ENCODE measurements at places on chromosomes 6 and 20.

DNA sequence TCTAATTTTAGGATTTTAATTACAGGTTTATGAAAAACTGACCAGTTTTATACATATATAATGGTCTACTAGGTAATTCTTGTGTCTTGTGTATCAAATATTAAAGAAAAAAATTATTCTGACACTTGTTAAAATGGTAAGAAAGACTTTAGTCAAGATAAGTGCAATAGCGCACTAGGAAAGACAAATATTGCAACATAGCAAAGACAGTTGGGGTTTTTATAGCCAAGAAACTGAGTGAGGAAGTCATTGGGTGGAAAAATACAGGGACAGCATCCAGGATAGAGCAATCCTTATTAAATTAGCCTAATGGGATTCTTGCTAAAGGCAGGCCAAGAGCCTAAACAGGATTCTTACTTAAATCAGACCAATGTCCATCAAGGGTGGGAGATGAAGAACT lies 71.1 kb downstream of the ROS1 start:
- no peak for DNase-seq

DNA sequence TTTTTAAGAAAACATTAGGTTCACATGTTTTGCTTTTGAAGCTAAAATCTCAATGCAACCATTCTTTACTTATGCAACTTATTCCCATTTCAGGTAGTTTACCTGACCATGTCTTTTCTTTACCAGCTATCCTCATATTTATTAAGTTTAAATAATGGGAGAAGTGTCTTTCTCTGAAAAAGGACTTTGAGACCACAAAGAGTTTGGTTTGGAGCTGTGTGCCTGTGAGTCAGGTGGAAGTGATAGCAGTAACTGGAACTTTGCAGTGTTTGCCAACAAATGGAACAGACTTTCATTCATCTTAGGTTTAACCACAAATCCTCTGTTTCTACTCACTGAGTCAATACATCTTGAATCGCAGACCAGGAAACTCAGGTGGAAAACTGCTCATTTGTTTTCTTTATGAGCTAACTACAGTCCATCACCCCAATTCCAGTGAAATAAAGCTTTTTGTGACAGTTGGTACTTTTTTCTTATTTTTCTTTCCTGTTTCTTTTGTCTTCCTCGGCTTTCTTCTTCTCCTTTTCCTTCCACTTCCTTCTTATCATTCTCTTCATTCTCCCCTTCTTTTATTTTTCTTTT lies 148.3 kb upstream of the RIN2 start:
- no peak for DNase-seq

DNA sequence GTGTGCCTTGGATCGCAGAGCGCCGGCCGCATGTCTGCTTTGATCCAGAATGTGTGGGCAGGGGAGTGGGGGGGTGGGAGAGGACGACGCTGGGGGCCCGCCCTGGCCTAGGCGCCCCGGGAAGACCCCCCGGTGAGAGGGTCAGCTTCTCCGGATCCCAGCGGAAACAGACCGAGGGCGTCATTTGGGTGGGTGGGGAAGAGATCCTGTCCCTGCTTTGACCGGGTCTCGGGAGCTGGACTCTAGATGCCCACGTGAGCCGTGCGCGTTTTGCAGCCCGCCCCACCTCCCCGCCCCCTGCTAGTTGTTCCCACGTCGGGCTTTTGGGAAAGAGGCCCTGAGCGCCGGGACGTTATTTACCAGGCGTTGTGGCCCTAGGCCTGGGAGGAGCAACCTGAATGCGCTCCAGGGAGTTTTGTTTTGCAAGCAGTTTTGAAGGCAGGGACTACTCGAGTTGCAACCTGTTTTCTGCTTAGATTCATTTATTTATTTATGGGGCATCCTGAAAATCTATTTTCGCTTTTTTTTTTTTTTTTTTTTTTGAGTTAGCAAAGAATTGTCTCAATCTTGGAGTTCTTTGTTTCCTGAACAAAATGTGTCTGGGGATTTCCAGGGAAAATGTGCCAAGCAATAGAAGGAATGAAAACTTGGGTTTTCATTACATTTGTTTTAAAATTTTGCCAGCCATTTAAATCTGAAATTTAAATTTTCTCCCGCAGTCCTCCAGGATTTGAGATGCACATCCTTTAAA lies 1.6 kb downstream of the DSP start:
- DNase-seq: peak; percentile 33

GRCh38 chr6:15264902-15265761 lies 19.3 kb downstream of the JARID2 start:
- no peak for DNase-seq

GRCh38 chr20:34517114-34517505 lies 888 bp downstream of the DYNLRB1 start:
- DNase-seq: peak; percentile 20

DNA sequence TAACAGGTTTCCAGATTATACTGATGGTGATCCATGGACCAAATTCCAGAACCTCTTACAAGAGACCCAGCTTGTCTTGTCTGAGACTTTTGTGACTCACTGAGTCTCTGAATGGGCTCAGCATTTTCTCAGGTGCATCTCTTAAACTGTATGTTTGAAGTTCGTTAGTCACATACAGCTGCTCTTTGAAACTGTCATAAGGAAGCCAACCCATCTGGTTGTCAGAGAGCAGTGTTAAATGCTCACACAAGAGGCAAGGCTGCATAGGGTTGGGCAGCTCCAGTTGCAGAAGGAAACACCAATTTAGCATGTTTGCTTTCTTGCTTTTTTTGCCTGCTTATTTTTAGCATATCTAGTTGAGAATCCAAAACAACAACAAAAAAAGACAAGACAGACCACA lies 47.1 kb downstream of the TRIM27 start:
- DNase-seq: no peak

GRCh38 chr20:7879883-7880282 lies 60.4 kb downstream of the HAO1 start:
- no peak for DNase-seq

- DNase-seq: no peak
Measured at GRCh38 chr6:70315079-70315751, 12.3 kb upstream of the COL9A1 start.

DNA sequence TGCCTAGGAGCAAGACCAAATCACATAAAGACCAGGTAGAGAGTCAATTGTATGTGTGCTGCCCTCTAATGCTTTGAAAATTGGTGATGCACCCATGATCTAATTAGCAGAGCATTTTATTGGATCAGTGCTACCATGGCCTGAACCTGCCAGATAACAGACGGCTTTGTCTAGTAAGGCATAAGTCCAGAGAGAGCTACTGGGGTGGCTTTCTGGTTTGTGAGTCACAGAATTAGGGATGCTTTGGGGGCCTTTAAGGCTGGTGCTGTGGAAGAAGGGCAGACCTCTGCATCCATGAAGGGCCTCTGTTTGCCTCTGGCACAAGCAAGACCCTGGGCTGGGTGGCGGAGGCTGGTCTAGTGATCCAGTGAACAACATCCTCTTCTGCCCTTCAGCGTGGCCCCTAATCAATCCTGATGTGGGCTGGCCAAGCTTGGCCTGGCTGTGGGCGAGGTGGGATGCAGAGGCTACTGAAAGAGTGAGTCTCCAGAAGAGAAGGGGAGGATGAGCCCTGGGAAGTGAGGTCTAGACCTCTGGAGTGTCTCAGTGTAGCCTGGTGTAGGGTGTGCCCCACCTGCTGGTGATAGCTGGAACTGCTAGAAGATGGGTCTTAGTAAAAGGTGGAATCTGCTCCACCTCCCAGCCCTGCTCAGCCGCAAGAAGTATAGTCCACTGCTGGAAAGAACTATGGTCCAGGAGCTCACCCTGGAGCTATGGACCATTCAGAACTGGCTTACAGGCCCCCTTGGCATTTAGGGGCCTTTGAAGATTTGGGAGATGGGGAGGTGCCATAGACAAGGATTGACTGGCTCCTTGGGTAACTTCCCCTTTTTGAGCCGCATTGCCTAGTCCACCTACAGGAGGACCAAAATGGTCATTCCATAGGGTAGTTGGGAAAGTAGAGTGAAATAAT lies 36.7 kb upstream of the AAR2 start:
- peak; percentile 83 for DNase-seq

DNA sequence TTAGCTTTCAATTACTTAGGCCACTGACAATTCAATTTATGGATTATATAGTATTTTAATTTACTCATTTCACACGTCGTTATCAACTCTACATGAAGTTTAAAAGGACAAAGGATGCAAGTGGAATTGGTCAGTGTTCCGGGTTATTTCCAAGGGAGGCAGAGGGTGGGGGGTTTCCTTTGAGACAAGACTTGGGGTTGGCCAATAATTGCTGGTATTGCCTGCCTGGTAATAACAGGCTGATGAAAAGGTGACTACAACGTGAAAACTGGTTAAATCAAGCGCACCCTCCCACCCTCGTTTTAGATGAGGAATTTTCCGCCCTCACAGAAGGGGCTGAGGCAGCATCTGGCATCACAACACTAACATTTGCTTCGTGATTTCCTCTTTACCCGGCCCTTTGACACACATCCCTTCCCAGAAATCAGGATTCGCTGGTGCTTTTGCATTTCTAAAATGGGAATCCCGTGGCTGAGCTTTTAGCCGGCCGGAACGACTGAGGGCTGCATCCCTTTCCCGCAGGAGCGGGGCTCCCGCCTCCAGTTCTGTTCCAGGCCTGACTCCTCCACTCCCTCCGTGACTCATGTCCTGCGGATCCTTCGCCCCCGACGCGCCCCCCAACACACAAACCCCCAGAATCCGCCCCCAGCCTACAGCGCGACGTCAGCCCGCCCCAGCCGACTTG lies 999 bp upstream of the PIM1 start:
- no peak for DNase-seq

- peak; percentile 59 for DNase-seq
Measured at GRCh38 chr6:107491138-107491609, 1.3 kb downstream of the SOBP start.

DNA sequence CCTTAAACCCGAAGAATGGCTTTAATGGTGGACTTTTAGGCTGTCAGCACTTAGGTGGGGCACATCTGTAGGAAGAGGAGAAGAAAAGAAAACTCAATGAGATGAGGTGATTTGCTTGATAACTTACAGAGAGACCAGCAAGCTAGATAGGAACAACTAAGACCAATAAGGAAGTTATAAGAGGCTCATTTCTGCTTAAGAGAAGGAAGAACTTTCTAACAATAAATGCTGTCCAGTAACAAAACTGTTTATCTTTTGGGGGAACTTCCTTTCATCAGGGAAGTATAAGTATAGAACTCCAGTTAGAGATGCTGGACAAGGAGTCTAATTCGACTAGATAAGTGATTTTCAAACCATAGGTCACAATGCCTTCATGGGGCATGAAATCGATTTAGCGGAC lies 107.2 kb upstream of the SIRPA start:
- DNase-seq: no peak

- DNase-seq: no peak
Measured at GRCh38 chr6:43468240-43468639, 9.1 kb upstream of the TJAP1 start.

All from fibroblast of the aortic adventitia (primary cell).